Ecto neural progenitor cell (in vitro differentiated cells): ENCODE measurements at places on chromosomes 1 and 21.
A peak's percentile ranks its signal among the peaks of the same experiment; 100 is the strongest.

- no peak for DNase-seq
Observed at GRCh38 chr1:33988161-33988560, 124.3 kb downstream of the HMGB4 start.

- no peak for DNase-seq
Observed at GRCh38 chr1:215290018-215290417, 207.5 kb downstream of the KCNK2 start.

GRCh38 chr1:203682473-203683383 lies 56.1 kb downstream of the ATP2B4 start:
- DNase-seq = no peak

DNA sequence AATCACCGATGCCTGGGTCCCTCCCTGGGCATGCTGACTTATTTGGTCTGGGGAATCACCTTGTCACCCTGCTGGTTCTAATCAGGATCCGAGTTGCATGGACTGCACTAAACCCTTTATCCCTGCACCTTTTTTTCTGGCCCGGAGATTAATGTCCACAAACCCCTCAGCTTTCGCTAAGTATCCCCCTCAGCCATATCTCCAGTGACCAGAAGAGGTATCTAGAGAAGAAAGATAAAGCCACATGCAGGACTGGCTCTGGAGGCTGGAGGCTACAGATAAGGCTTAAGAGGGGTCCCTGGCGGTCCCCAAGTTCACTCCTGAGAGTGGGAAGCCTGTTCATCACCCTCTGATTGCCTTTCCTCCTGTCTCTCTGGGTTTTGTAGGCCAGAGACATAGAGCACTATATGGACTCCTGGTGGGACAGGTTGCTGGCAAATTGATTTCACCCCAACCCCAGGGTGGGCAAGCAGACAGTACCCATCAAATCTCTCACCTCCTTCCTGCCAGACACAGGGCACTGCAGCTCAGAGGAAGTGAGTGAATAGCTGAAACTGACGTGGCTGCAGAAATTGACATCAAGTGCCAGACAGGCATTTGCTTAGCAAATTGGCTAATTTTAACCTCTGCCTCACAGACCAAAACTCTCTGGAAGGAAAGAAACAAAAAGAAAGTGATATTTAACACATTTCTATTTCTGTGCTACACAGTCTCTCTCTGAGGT lies 38.8 kb downstream of the HMGB4 start:
- no peak for DNase-seq

- DNase-seq = no peak
Observed at GRCh38 chr21:43338951-43339350, 88.0 kb downstream of the SIK1 start.

GRCh38 chr1:11730429-11730891 lies 5.5 kb upstream of the AGTRAP start:
- no peak for DNase-seq

GRCh38 chr1:65225179-65225578 lies 77.2 kb downstream of the AK4 start:
- no peak for DNase-seq

GRCh38 chr1:173364827-173365226 lies 112.3 kb upstream of the PRDX6 start:
- DNase-seq = no peak

GRCh38 chr1:174266476-174266875 lies 107.2 kb downstream of the RABGAP1L start:
- DNase-seq = no peak

DNA sequence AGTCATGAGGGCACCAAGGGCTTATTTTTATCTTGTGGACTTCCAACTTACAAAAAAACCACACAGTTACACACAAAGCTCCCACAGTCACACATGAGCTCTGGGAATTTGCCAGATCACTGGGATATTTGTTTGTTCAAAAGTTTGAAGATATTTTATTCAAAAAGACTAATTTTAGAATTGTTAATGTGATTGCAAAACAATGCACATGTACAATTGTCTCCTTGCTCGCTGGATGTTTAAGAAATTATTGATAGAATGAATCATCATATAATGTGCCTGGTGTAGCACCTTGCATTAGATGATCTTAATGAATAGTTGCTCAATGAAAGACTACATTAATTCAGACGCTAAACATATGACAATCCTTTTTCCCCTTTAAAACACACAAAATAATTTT lies 570.3 kb downstream of the LMO4 start:
- no peak for DNase-seq

DNA sequence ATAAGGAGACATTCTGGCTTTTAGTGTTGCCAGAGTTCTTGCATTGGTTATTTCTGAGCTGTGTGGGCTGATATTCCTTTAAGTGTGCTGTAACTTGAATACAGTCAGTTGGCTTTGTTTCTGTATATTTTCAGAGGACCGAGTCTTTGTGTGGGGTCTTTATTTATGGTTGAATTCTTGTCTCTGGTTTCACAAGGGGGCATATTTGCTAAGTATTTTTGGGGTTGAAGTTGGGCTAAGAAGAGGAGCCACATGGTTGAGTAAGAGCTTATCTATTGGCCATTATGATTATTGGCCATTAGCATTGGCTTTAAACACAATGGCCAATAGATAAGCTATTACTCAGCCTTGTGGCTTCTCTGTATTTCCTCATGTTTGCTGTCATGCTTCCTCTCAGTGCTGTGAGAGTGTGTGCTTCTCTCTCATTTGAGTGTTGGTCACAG lies 26.3 kb upstream of the PTGFR start:
- DNase-seq = no peak

GRCh38 chr1:33464552-33464951 lies 7.9 kb upstream of the ZSCAN20 start:
- DNase-seq = no peak

GRCh38 chr1:11099310-11100148 lies at the start of gene EXOSC10:
Gene EXOSC10, minus strand, starts transcription at chr1:11099869. Its CDS starts 38 bp downstream, at chr1:11099831.
- DNase-seq = peak; percentile 96

DNA sequence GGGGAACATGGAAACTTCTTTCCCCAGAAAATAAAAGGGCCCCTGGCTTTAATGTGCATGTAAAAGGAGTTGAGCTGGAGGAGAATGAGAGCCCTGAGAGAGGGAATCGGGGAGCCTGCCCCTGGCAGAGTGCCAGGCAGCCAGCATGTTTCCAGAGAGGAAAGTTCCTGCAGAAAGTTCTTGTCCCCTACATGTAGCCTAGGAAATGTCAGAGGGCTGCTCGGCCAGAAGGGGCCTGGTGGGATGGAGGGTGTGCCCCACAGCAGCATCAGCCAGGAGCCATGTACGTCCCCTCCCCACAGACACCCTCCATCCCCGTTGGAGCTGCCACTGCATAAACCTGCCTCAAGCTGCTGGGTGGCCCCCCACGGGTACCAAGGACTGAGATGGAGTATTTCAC lies 5.4 kb upstream of the PRELP start:
- DNase-seq = no peak

DNA sequence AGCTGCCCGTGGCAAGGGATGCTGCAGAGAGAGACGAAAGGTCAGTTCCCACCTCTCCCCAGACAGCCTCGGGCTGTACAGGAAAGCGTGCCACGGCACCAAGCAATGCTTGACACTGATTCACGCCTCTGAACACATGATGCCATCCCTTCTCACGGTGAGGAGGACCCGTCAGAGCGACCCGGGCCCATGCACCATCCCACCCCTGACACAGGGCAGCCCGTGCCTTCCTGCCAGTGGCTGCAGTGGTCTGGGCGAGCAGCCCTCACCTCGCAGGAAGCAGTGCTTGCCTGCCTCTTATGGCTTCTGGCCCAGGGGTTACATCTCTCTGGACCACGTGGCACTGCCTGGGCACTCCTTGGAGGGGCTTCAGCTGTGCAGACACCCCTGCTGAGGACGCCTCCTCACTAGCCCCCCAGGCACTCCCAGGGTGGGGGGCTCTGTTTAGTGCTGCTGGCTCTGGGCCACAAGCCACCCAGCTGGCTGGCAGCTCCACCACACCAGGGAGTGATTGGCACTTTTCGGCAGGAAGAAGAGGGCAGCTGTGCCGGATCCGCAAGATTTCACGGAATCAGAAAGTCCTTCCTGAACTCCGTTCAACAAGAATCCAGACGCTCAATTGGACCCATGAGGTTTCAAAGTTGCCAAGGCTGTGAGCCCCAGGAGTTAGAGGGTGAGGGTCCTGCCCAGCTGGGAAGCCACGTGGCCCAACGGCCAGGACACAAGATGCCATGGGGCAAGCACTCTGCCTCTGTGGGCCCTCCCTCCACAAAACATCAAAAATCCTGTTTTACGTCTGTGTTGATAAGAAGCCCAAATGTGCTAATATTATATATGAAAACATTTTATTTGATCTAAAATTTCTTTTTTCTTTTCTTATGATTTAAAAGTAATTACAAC lies 34.8 kb upstream of the SLC19A1 start:
- DNase-seq = peak; percentile 37

GRCh38 chr1:89396902-89397301 lies 33.0 kb downstream of the GBP6 start:
- DNase-seq = no peak

DNA sequence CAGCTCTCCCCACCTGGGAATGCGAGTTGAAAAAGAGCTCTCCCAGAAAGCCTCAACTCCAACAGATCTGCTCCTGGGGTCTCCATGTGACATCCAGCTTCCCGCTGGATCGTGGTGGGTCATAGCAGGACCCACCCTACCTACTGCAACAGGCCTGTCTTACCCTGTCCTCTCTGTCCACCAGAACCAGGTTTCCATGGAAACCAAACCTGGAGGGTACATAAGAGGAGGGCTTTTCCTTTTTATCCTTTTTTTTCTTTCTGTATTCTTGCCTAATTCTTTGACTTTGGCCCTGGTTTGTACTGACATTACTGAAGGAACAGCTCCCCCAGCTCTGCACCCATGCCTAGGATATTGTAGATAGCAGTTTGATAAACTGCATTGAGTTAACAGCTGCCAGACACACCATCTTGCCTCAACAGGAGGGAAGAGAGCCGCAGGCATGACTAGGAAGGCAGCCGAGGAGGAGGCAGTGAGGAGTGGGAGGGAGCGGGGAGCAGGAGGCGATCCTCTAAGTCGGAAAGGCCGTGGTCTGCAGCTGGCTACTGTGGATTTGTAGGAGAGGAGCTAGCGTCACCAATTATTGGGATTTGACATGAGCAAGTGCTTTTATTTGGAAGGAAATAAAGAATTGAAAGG lies 9.7 kb upstream of the FMOD start:
- no peak for DNase-seq

- DNase-seq = no peak
Observed at GRCh38 chr1:192545896-192546521, 29.6 kb upstream of the RGS1 start.

- no peak for DNase-seq
Observed at GRCh38 chr1:11617314-11617713, 36.9 kb downstream of the FBXO2 start.

DNA sequence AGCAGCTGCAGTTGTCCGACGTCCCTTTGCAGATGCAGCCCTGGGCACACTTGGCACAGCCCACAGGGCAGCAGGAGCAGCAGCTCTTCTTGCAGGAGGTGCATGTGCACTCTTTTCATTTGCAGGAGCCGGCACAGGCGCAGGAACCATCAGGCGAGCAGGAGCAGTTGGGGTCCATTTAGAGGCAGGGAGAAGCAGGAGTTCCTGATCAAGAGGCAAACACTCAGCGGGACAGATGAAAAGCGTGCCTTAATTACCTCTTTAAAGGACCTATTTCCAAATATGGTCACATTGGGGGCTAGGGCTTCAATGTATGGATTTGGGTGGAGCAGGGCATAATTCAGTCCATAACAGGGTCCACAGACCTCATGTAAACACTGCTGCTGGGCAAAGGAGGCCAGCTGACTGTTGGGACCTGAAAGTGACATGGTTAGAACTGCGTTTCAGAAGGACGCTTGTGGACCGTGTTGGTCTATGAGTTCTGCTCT lies 4.3 kb upstream of the CPLANE2 start:
- no peak for DNase-seq

DNA sequence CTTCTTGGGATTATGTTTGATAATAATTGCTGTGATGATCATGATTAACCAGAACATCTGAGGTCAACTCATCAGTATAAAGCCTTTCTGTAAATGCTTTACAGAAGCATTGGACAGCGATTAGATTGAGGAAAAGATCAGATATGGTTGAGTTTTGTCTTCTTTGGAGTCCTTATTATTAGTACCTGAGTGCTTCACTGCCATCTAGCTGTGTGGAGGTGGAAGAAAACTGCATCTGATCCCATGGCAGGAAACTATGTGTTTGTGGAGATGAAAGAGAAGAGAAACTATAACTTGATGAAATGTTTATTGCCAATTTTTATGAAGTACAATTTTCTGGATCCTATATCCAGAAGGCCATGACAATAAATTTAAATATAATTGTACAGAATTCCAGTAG lies 11.4 kb downstream of the FLG2 start:
- no peak for DNase-seq

DNA sequence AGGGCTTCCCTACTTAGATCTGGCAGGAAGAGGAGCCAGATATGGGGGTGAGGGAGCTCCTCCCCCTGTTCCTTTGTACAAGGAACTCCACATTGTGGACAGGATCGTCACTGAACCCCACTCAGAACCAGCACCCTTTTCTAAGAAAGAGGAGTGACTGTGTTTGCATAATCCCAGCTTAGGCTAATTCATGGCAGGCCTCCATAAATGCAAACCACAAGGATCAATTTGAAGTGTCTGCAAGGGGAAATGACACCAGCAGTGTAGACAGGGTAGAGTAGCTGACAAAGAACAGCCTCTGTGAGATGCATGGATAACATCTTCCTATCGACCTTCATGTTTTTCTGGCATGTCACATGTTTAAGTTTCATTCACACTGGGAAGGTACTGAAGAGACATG lies 11.7 kb downstream of the MX1 start:
- DNase-seq = no peak

DNA sequence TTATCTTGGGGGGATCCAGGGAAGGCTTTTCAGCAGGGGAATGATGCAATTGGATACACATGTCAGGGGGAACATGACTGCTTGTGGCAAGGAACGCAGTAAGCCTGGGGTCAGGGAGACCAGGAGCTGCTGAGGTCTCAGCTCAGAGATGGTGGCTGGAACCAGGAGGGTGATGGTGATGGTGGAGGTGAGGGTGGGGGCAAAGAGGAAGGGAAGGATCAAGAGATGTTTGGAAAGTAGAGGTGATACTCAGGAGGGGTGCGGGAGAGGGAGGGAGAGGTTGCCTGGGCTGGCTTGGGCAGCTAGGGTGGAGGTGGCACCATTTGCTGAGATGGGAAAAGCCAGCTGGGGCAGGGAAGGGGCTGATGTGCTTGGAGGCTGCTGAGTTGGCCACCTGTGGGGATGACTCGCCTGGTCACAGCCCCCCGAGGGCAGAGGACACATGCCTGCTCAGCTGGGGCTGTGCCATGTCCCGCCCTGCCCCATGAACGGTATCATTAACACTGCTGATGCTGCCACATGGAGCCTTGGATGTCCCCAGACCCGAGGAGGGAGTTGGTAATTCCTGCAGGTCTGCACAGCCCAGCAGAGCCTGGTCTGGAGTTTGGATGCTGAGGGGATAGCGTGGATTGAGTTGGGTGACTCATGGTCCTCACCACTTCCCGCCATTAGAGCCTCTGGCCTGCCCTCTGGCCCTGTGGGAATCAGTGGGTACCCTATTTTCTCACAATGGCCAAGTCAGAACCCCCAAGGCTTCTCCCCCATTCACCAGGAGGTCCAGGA lies 6.3 kb upstream of the PADI1 start:
- peak; percentile 44 for DNase-seq

GRCh38 chr21:26752849-26753248 lies 92.4 kb downstream of the ADAMTS1 start:
- no peak for DNase-seq
